ENCODE measurements at places on chromosomes 7 and 10.

DNA sequence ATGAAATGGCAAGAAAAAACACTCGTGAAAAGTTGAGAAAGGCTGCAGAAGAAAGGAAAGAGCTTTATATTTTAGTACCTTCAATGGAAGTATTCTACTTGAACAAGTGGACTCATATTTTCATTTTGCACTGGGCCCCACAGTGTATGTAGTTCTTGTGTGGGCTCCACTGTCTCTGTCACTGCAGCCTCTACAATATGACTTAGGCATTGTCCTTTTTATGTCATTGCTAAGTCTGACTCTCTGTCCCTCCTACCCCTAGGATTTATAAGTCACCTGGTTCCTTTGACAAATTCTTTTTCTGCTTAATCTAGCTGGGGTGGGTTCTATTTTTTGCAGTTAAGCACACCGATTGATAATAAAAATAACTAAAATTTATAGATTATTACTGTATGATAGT lies 27.7 kb upstream of the SOSTDC1 start:
- no peak for DNase-seq

DNA sequence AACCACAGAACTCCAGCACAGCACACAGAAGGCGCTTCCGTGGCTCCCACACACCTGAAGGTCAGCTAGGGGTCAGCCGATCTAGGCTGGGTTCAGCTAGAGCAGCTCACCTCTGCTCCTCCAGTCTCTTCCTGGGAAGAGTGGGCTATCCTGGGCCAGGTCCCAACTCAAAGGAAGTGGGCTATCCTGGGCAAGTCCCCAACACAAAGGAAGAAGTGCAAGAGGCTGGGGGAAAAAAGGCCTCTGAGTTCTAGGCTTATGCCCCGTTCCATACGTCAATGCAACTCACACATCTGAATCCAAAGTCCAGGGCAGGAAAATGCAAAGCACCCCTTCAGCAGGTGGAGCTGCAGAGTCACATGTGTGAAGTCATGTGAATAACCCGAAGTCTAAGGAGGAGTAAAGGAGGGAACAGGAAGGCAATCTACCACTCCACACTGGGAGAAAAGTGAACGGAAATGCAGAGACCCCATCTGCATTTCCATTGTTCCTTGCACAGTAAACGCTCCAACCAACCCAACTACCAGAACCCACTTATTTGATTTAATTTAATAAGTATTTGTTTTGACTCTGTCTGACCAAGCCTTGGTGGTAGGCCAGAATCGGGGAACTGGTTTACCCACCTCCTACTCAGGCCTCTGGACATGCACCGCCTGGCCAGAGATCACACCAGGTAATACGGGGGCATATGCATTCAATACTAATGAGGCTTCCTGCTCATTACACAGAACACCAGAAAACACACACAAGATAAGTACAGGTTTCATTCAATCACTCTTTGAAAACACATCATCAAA lies 95.5 kb upstream of the RNF32 start:
- no peak for DNase-seq

- DNase-seq = no peak
Observed at GRCh38 chr10:69179089-69179742, 818 bp upstream of the SUPV3L1 start.

GRCh38 chr10:95350830-95351228 lies 60.0 kb upstream of the PDLIM1 start:
- no peak for DNase-seq

- DNase-seq = no peak
Observed at GRCh38 chr10:129048513-129048912, 418.5 kb upstream of the MGMT start.

DNA sequence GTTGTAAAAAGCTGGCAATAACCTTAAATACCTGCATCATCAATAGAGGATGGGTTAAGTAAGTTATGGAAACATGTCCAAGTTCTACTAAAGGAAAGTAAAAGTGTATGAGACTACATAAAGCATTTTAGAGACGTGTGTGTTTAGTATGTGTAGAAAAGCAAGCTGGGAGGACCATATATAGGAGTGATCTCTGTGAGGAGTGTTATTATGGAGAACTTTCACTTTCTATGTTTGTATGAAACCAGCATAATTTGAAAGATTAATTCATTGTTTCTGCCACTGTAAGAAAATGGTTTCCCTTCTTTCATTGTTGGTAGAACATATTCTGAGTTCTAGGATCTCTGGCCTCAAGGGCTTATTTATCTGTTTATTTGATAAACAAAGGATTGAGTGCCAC lies 19.2 kb upstream of the PDLIM1 start:
- DNase-seq = no peak

DNA sequence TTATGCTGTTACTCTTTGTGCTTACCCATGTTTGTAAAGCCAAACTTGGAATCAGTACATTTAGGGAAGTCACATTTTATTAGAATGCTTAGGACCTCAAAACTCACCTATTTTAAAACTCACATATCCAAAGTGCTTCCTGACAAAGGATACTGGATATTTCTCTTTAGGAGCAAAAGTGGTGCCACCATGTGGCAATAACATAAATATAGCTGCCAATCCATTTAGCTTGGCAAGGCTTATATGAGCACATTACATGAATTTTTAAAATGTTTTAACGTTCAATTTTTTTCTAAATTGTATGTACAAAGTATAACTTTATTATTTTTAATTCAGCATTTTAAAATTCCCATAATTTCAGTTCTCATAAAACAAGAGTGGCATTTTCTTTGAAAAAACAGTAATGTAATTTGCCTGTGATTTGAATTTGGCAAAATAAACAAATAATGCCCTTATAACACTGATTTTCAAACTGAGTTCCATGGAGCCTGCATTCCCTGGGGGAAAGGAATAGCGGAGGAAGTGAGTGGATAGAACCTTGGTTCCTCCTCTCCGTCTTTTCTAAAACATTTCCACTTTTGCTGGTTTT lies 75.4 kb downstream of the HDAC9 start:
- DNase-seq = no peak

GRCh38 chr7:37150856-37151255 lies 297.8 kb downstream of the ELMO1 start:
- no peak for DNase-seq

GRCh38 chr10:132708441-132708840 lies 77.5 kb downstream of the NKX6-2 start:
- DNase-seq = peak; percentile 1

- DNase-seq = no peak
Observed at GRCh38 chr10:76738991-76739390, 898.6 kb downstream of the KCNMA1 start.

GRCh38 chr7:44646176-44646920 lies 39.9 kb downstream of the OGDH start:
- DNase-seq = no peak

DNA sequence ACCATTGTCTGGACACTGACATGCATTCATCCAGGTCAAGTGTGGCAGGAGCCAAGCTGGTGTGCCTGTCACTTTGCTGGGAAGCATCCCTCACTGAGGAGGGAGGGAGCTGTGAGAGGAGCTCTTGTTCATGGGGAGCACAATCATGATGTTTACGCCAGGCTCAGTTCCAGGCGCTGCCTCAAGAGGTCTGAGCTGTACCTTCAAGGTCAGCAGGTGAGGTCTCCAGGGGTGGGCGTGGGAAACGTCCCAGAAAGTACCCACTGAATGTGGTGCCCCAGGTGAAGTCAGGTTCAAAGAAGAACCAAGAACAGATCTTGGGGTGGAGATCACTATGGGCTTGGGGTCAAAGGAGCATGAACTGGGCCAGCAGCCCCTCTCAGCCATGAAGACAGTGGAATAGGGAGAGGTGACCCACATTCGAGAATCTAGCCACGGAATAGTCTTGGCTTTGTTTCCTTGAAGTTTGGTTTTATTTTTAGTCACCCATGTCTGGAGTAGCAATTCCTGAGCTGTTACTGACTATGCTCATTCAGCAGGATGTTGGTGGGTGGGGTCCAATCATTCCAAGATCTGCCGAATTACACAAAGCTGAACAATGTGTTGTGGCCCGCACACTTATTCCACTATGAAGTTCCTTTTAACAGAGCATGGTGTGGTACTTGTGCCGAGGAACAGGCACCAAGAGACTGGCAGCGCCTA lies 29.3 kb downstream of the NPS start:
- DNase-seq = no peak

DNA sequence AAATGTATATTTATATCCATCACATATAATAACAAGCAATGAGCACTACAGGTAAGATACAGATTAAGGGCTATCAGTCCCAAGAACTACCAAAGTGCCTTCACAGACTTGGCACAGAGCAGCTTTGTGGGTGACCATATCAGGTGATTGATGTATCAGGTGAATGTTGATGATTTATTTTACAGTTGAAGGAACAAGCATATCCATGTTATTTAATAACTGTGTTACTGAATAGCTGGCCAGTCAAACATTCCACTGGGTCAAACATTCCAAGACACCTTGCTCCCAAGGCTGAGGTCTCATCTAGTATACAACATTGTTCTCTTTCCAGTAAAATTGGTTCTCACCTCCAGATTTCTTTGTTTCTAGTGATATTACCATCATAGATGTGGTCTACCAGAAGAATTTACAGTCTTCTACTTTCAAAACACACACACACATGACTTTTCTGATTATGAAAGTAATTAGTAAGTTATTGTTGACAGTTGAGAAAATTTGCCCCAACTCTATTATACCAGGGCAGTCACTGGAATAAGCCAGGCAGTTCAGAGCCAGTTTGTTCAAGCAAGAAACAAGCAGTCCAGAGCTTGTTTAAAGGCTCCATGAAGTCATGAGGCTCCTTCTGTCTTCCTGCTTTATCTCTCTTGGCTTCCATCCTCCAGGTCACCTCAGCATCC lies 68.2 kb downstream of the ELAPOR2 start:
- no peak for DNase-seq

DNA sequence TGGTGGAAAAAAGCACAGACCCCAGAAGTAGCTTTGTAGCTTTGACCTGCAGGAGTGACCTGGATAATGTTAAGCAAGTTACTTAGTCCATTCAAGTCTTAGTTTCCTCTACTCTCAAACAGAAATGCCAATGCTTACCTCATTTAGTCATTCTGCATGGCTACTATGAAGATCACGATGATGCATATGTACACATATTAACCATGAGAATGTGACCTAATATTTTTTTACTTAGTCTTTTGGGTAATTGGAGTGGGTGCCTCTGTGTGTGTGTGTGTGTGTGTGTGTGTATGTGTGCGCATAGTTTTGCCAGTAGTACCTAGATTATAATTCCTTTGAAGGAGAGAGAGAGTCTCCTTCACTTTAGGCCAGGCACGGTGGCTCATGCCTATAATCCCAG lies 95.8 kb downstream of the NRP1 start:
- DNase-seq = no peak

GRCh38 chr7:82230811-82231581 lies 212.6 kb downstream of the CACNA2D1 start:
- no peak for DNase-seq

- no peak for DNase-seq
Observed at GRCh38 chr10:131195116-131195515, 116.4 kb downstream of the TCERG1L start.

GRCh38 chr10:132540456-132540855 lies 2.9 kb downstream of the INPP5A start:
- no peak for DNase-seq

GRCh38 chr10:47364366-47364765 lies 16.2 kb downstream of the RBP3 start:
- no peak for DNase-seq

- no peak for DNase-seq
Observed at GRCh38 chr7:85480666-85481065, 293.8 kb upstream of the SEMA3D start.

DNA sequence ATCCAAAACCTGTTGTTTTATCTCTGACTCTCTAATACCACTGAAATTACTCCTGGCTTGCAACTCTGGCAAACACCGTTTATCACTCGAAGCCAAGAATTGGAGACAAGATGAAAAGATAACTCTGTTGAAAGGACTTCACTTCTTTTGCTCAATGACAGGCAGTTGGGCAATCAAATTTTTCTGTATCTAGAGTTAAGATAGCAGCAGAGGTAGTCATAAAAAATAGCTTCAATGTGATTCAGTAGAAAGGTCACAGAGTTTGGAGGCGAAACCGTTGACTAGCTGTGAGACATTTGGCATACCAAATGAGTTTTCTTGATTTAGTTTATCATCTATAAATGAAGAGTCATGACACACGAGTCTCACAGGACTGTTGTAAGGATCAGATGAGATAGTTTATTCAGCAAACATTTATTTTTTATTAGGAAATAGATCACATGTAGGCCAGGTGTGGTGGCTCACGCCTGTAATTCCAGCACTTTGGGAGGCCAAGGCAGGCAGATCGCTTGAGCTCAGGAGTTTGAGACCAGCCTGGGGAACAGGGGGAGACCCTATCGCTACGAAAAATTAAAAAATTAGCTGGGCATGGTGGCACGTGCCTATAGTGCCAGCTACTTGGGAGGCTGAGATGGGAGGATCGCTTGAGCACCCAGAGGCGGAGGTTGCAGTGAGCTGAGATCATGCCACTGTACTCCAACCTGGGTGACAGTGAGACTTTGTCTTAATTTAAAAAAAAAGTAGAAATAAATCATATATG lies 23.6 kb downstream of the AKR1B1 start:
- DNase-seq = no peak

- DNase-seq = no peak
Observed at GRCh38 chr10:5971315-5971832, 6.0 kb downstream of the IL15RA start.

DNA sequence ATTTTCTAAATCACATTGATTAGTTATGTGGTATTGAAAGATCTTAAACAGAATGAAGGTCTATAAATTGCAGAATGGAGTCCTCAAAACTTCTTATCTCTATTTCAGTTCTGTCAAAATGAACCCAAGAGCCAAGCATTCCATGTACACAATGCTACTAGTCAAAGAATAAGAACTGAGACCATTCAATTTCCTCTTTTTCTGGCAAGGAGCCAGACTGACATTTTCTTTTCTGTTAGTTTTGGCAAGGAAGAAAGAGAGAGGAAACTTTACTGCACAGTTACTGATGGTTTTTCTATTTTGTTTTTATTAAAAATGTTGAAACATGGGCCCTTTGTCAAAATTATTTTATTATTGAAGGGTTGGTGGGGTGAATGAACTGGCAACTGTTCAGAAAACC lies 181.8 kb upstream of the FERD3L start:
- no peak for DNase-seq

DNA sequence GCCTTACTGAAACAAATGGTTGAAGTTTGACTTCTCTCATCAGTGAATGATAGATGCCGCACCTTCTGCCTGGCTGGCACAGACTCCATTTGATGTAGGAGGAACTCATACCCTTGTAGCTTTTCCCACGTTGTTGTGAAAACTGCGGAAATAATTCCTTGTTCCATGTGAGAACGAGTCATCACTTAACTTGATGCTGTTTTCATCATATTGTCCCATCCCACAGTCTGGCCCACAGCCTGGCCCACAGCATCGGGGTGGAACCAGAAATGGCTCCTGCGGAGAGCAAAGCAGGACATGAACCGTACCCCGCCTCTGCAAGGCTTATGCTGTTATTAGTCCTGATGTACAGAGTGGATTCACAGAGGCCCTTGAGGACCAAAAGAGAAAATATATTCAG lies 587.0 kb downstream of the SDK1 start:
- DNase-seq = no peak

Measured in left hindlimb (tissue), 1 donor.